H54 (cell line): ENCODE measurements at places on chromosomes 1 and 21.
A peak's percentile ranks its signal among the peaks of the same experiment; 100 is the strongest.

- no peak for DNase-seq
Measured at GRCh38 chr1:207072233-207072632, 16.4 kb upstream of the C4BPB start.

DNA sequence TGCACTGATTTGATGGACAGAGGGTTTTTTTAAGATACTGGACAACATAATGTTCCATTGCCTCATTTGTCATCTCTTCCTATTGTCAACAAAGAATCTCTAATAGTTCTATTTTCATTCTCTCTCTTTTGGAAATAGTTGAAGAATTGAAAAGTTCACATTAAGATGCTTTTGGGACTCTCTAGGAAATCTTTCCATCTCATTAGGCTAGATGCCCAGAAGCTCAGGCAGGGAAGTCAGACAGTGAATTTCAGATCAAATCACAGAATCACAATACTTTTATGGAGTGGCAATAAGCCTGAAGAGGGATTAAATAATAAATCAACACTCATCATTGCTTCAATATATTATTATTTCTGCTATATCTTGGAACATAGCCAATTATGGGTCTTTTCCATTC is 29.2 kb downstream of the NEGR1 start:
- DNase-seq, result no peak

GRCh38 chr21:46377789-46378188 is 53.8 kb downstream of the PCNT start:
- DNase-seq, result no peak

- DNase-seq, result no peak
Measured at GRCh38 chr1:76868154-76868882, 1.0 kb downstream of the ST6GALNAC5 start.

DNA sequence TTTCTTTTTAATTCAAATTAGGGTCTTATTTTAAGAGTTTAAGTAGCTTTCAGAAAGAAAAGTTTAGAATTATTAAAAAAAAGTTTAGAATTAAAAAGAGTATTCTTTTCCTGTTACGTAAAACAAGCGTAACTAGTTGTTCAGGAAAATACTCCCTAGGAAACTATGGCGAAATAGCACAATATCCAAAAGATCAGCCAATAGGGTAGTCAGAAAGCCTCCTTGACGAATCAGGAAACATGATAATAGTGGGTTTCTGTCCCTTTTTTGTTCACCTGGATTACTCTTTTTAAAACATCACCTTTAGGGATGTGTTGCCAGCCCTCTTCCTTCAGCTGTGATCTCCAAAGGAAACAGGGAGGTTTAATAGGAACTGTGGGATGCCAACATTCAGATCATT is 25.2 kb downstream of the S1PR1 start:
- no peak for DNase-seq

- no peak for DNase-seq
Measured at GRCh38 chr1:201214461-201214860, 23.8 kb downstream of the IGFN1 start.

DNA sequence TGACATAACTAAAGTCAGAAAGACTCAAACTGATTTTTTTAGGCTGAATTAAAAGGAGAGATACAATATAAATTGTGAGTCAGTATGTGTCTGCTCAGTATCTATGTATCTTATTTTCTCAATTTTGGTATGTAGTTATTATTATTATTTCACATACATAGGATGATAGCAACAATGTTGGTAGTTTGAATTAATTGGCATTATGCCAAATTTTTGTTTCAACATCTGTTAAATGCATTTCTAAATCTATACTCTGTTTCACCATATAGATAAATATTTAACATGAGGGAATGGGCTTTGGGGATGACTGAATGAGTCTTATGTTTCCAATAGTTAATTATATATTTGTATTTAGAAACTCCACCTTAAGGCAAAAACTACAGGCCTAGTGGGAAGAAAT is 12.6 kb upstream of the HMCN1 start:
- DNase-seq, result no peak

DNA sequence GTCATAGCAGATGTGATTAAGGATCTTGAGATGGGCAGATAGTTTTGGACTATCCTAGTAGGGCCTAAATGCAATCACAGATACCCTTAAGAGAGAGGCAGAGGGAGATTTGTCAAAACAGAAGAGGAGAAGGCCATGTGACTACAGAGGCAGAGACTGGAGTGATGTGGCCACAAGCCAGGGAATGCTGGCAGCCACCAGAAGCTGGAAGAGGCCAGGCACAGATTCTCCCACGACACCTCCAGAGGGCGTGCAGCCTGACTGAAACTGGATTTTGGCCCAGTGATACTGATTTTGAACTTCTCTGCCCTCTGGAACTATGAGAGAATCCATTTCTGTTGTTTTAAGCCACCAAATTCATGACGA is 52.1 kb upstream of the EPS8L3 start:
- DNase-seq, result no peak

- DNase-seq, result no peak
Measured at GRCh38 chr21:21114461-21114860, 116.3 kb downstream of the NCAM2 start.

DNA sequence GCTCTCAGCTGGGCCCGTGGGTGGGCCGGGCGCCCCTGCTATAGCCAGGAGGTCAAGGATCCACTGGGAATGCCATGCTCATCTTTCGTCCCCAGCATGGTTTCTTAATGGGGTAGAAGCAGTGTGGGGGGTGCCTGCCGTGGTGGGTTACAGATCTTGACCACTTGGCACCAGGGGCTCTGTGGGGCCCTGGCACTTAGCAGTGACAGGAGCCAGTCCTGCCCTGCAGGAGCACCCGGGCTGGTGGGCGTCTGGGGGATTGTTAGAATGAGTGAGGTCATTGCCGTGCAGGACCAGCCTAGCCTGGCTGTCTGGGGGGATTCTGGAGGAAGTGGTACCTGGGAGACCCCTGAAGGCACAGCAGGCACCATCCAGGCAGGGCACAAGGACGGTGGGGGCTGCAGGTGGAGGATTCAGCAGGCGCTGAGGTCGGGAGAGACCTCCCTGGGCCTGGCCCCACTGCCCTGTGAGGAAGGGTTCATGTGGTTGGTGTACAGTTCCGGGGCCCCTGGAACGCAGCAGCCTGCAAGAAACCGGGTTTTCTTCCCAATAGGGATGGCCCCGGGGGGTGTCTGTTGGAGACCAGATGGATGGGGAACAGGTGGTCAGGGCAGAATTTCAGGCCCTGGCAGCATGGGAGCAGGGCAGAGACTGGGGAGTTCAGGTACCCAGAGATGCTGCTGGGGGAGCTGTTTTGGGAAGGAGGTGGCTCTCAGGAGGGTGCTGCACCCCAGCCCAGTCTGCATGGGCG is 4.8 kb downstream of the AIRE start:
- DNase-seq, result no peak

GRCh38 chr1:23403038-23403336 is 21.6 kb downstream of the TCEA3 start:
- peak; percentile 44 for DNase-seq

DNA sequence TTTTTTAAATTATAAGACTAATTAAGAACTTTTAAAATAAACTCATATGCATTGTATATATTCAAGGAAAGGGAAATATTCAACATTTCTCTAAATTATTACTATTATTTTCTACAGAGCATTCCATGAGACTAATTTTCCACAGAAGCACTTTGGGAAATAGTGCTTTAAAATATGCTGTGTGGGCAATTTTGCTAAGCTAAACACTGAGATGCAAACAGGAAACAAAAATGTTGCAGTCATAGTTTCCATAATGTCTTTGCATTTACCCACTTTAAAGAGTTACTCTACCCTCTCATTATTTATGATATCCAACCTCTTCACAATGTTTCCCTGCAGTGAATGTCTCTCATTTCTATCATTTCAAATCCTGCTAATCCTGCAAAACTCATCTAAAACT is 269.6 kb upstream of the BEND5 start:
- DNase-seq, result no peak

DNA sequence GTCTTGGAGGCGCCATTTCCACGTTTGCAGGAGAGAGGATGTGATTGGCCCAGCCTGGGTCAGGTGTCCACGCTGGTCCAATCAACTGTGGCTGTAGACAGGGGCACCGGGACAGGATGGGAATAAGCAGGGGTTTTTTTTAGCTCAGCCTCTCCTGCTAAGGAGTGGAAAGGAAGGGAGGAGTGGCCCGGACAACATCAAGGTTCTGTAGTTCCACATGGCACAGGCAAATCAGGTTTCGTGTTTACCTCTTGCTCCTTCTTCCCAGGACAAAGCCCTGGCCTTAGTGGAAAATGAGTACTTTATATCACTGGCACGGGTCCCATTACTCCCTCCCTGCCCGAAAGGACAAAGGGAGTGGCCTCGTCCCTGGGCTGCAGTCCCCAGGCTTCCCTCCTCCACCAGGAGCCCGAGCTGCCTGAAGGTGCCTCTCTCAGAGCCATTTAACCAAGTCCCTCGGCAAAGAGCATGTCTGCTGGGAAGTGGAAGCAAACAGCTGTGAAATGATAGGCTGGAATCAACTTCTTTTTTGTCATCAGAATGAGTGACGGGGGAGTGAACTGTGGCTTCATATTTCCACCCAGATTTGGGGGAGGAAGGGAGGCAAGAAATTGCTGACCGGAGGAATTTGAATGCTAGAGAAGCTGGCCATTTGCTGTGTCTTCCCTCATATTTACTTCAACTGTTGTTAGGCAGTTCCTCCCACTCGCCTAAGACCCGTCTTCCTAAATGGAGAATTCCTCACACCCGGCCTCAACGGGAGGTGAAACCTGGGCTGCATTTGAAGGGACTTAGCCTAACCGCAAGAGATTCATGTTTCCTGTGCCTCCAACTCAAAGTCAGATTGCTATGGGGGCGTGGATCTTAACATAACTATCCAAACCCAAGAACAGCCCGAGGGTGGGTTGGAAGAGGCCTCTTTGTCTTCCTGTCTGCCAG is 84.9 kb upstream of the SLC44A3 start:
- no peak for DNase-seq

DNA sequence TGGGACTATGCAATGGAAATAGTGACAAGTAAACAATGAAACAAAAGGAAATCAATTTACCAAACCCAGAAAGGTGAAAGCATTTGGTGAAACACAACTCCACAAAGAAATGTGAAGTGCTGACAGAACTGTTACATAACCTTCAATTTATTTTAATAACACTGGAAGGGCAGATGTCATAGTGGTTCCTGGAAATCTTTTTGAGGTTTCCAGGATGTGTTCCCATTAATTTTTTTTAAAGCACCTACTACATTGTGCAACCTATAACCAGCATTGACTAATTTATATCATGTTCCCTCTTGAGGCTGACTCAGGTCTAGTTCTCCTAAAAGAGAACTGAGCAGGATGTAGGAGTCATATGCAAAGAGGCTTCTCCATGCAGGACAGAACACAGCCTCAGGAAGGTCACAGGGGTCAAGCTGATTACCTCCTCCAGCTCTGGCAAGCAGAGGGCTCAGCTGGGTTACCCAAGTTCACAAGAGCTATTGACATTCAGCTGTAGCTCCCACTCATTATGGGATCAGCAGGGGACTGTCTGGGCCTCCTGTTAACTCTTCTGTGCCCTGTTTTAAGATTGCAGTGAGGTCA is 157.1 kb upstream of the NRIP1 start:
- DNase-seq, result peak; percentile 50

DNA sequence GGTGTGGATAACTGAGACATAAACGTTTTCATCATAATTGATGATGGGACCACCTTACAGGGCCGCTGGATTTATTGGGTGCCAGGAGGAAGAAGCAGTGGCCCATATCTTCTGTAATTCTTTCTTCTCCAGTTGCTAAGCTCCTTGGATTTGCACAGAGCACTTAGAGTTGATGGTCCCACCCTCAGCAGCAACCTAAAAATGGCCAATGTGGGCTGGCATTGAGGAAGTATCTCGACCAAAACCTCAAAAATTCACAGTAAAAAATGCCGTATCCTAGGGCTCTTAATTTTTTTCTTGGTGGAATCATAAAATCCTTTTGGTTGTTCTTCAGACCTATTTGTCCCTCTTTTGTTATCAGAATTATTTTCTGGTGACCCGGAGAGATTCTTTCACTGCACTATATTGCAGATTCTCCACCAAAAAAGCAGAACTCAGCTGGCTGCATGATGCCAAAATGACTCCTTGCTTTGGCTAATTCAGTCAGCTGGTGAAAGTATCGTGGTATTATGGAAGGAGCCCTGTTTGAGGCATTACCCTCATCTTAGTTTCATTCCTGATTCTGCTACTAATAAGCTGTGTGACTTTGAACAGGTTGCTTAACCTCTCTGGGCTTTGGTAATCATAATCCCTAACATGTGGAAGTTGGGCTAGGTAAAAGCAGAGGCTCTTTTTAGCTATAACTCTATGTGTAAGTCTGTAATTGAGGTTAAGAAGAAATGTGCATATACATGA is 27.6 kb downstream of the KIRREL1 start:
- DNase-seq, result no peak

DNA sequence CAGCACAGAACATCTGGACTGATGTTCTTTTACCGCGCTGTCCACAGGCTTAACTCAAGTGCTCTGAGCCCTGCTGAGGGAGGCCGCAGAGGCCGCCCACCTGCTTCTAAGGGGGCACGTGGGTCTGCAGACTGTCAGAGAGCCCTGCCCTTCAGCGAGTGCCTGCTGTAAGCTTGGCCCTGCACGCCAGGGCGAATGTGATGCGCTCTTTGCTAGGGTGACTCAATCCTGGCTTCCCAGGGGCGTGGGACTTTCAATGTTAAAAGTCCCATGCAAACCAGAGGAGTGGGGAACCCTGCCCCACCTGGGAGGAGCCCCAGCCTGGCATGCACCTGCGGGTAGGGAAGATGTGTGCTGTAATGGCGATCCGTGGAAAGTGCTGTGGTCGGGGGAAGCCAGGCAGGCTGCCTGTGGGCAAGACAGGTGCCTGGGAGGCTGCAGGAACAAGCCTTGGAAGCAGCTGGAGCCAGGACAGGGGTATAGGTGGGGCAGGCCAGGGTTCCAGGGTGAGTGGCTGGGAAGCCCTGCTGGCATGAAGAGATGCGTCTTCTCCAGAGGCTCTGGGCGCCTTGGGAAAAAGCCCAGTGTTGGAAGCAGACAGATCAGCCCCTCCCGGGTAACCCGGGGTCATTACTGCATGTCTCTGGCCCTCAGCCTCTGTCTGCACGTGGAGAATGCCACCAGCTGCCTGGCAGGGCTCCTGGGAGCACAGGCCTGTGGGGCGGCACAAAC is 594 bp upstream of the PANK4 start:
- peak; percentile 80 for DNase-seq

DNA sequence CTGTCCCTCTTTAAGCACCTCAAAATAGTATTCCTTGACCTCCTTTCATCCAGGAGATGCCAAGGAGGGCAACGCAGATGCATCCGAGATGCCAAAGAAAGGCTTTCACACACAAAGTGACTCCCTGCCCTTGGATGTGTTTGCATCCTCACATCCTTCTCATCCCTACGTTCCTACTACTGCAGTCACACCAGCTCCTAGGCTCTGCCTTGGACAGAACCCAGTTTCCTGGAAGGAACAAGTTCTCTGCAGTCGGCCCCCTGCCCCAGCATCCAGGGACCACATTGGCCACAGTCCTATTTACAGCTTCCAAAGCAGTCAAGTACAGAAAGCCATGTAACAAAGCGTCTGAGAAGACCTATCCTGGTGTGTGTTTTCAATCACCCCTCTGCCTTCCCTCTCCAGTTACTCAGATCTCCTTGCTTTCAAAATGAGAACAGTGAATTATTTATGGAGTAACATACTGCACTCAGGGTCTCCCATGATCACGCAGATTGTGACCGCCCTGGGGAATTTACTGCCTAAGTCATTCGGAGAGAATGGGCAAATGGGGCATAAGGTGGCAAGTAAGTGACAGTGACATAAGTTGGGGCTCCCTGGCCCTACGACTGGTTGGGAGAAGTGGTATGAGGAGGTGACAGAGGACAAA is 21.8 kb upstream of the SRP9 start:
- DNase-seq, result no peak
